ENCODE measurements at places on chromosomes 16 and 17.

GRCh38 chr17:82880620-82881323 is 41.0 kb upstream of the ZNF750 start:
- no peaks in the 10 kb centered on the region for H3K36me3 ChIP-seq
- H3K27me3 ChIP-seq, result no peaks in the 10 kb centered on the region
- no peak overlapping the region for H3K27ac ChIP-seq
- H3K4me3 ChIP-seq, result no peak overlapping the region
- DNase-seq, result no peak

- peaks cover 36% of the 10 kb centered on the region for H3K36me3 ChIP-seq
- no peak overlapping the region for H3K4me3 ChIP-seq
- no peak overlapping the region for H3K27ac ChIP-seq
- no peak for DNase-seq
- no peaks in the 10 kb centered on the region for H3K27me3 ChIP-seq
Observed at GRCh38 chr16:56477096-56477878, 25.9 kb downstream of the OGFOD1 start.

DNA sequence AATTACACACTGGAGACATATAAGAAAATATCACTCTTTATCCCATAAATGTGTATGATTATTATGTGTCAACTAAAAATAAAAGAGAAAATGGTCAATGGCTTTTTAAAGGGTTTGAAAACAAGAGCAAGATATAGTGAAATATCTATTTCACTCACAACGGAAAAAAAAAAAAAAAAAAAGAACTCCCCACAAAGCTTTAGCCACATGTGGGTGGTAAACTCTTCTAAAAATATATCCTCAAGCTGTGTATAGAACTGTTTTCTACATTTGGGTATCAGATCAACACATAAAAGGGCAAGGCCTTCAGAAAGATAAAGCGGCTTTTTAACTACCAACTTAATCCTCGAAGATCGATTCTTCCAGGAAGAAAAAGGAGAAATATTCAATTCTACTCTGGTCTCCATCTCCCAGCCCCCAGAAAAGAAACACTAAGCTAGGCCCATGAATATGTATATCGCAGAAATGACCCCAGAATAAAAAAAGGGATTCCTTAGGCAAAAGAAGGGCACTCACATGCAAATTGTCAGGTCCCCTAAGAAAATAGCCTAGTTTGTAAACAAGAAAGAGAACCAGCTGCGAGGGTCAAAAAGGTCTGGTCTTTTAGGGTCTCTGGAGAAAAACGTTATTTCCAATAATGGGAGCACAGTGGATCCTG is 4.4 kb downstream of the LITAF start:
- no peak for DNase-seq
- H3K4me1 ChIP-seq, result peaks cover 27% of the 10 kb centered on the region
- no peak overlapping the region for H3K27ac ChIP-seq
- no peak overlapping the region for H3K4me3 ChIP-seq

- no peak for DNase-seq
- no peaks in the 10 kb centered on the region for H3K36me3 ChIP-seq
- no peaks in the 10 kb centered on the region for H3K4me1 ChIP-seq
- H3K27me3 ChIP-seq, result no peaks in the 10 kb centered on the region
- no peak overlapping the region for H3K4me3 ChIP-seq
Observed at GRCh38 chr16:67814567-67814966, 7.9 kb downstream of the TSNAXIP1 start.

DNA sequence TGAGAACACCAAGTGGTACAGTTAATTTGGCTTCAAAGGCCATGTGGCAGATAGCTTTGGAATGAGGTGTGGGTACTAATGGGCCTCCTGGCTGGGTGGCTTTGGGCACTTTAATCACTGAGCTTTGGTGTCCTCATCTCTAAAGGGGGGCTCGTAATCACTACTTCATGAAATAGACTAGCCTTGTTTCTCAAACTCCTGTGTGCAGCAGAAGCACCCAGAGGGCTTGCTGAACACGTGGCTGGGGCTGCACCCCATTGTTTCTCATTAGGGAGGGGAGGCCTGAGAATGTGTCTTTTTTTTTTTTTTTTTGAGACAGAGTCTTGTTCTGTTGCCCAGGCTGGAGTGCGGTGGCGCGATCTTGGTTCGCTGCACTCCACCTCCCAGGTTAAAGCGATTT is 5.8 kb downstream of the EPN2 start:
- H3K4me3 ChIP-seq, result no peak overlapping the region
- no peak for DNase-seq
- no peaks in the 10 kb centered on the region for H3K4me1 ChIP-seq
- H3K27me3 ChIP-seq, result no peaks in the 10 kb centered on the region
- no peak overlapping the region for H3K27ac ChIP-seq

- no peaks in the 10 kb centered on the region for H3K4me1 ChIP-seq
- H3K27me3 ChIP-seq, result no peaks in the 10 kb centered on the region
- no peak for DNase-seq
- no peak overlapping the region for H3K27ac ChIP-seq
Observed at GRCh38 chr17:59775786-59776350, 68.4 kb downstream of the VMP1 start.

GRCh38 chr16:12627394-12627793 is 176.3 kb downstream of the CPPED1 start:
- H3K36me3 ChIP-seq, result no peaks in the 10 kb centered on the region
- no peak for DNase-seq
- no peak overlapping the region for H3K4me3 ChIP-seq
- H3K27ac ChIP-seq, result no peak overlapping the region

All from ascending aorta (tissue), 2 donors.